WTC11 (cell line): ENCODE measurements at places on chromosomes 5 and 9. TPM values are rescaled to one million over a fixed set of nuclear protein-coding genes. Genes with fewer than 3 reads are reported as not detected.

GRCh38 chr9:11871852-11872251, 821.3 kb upstream of the TYRP1 start:
- no peak for DNase-seq

GRCh38 chr5:119445544-119445943, 6.8 kb upstream of the HSD17B4 start:
- DNase-seq: peak; percentile 44

- no peak for DNase-seq
Observed at GRCh38 chr9:135038826-135039225, 48.6 kb upstream of the OLFM1 start.

GRCh38 chr5:150645070-150645700, 4.7 kb downstream of the SYNPO start:
- DNase-seq: no peak

GRCh38 chr5:131198625-131199024, 27.9 kb downstream of the LYRM7 start:
- DNase-seq: no peak

DNA sequence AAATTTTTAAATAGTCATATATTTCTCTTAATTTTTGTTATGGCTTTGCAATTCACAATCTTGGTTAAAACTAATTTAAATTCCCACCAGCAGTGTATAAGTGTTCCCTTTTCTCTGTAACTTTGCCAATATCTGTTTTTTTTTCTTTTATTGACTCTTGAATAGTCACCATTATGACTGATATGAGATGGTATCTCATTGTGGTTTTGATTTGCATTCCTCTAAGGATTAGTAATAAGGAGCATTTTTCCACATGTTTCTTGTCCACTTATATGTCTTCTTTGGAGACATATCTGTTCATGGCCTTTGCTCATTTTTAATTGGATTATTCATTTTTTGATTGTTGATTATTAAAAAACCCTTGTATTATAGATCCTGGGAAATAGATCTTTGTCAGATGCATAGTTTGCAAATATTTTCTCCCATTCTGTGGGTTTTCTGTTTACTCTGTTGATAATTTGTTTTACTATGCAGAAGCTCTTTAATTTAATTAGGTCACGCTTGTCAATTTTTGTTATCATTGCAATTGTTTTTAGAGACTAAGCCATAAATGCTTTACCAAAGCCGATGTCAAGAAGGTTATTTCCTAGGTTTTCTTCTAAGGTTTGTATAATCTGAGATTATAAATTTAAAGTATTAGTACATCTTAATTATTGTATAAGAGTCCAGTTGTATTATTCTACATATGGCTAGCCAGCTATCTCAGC, 610.9 kb downstream of the CHSY3 start:
- no peak for DNase-seq

- DNase-seq: no peak
Observed at GRCh38 chr5:980001-980588, 28.5 kb upstream of the NKD2 start.

DNA sequence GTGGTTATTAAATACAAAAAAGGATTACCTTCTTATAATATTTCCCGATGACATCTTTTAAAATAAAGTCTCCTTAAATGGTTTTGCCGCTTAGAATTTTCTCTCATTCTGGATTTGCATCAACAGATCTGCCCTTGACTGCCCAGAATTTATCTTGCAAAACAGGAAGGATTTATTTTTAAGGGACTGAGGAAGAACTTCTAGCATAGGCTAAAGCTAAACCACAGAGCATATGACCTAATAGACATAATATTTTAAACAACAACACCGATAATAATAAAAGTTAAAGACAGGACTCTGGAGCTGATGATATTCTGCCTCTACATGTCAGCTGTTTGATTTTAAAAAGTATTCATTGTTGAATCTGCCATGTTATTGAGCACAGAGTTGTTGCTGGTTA, 145.3 kb upstream of the ADCY2 start:
- no peak for DNase-seq

- DNase-seq: no peak
Observed at GRCh38 chr5:74957029-74957784, 91.0 kb upstream of the FAM169A start.

- DNase-seq: peak; percentile 23
Observed at GRCh38 chr9:14907360-14907685, 2.9 kb downstream of the FREM1 start.

- no peak for DNase-seq
Observed at GRCh38 chr9:109769250-109769649, 10.7 kb upstream of the PALM2AKAP2 start.

DNA sequence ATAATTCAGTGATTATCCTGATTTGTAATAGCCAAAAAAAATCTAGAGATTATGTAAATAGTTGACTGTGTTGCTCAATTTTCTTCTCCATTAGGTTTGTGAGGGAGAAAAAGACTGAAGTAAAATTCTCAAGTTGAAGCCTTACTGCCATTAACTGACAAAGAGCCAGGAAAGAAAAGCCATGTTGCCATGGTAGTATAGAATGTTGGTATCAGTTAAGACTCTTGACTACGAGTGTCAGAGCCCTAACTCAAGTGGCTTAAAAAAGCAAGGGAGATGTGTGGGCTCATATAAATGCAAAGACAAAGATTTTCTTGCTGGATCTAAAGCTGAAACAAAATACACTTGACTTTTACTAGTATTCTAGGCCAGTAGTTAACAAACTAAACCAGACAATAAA, 571.7 kb downstream of the KCTD16 start:
- DNase-seq: no peak

- peak; percentile 23 for DNase-seq
Observed at GRCh38 chr5:167802755-167803431, 488.6 kb upstream of the WWC1 start.

- DNase-seq: no peak
Observed at GRCh38 chr9:136882109-136882946, 4.0 kb upstream of the TRAF2 start.

DNA sequence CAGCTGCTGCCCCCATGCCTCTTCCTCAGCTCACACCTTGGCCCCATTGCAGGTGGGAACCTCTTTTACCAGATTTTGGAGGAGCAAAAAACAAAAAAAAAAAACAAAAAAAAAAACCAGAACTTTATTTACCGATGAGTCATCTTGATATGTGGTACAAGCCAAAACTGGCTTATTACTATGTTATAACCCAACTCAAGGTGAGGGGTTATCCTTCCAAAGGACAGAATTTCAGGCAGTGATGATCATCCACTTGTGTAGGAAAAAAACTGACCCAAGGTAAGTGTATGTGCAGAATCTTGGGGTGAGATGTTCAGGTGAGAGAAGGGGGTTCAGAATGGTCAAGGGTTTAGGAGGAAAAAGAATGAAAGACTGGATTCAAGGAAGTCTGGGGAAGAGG, 142.6 kb upstream of the FST start:
- DNase-seq: no peak

- DNase-seq: no peak
Observed at GRCh38 chr5:68240202-68240601, 24.6 kb downstream of the PIK3R1 start.

GRCh38 chr9:33139421-33140228, 27.5 kb downstream of the B4GALT1 start:
- DNase-seq: no peak

- DNase-seq: no peak
Observed at GRCh38 chr9:138121438-138122050, 244.0 kb downstream of the CACNA1B start.

DNA sequence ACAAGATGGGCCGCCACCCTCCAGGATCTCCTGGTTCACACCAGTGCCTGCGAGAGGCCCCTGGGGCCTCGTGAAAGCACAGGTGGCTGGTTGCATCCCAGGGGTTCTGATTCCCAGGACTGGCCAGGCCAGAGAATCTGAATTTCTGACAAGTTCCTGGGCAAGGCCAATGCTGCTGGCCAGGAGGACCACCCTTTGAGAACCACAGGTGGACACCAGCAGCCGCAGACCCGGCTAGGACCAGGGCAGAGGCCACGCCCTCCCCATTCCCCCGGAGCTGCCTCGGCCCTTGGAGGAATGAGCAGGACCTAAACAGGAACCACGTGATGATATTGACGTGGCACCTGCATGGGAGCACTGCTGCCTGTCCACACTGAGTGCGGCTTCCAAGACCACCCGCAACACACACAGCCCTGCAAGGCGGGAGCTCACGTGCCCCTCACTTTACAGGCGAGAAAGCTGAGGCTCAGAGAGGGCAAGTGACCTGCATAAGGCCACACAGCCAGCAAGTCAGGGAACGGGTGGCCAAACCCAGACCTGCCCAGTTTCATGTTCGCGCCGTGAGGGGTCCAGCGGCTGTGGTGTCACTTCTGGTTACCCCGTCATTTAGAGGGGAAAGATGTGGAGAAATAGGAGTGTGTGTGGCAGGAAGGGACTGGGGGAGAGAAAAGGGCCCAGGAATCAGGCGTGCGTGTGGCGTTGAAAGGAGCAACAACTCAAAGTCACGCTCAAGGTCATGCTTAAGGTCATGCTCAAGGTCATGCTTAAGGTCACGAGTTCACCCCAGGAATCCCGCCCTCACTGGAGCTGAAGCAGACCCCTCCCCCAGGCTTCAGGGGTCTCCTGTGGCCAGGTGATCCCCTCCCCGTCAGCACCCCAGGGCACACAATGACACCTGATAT, 105.9 kb upstream of the IER5L start:
- DNase-seq: no peak

DNA sequence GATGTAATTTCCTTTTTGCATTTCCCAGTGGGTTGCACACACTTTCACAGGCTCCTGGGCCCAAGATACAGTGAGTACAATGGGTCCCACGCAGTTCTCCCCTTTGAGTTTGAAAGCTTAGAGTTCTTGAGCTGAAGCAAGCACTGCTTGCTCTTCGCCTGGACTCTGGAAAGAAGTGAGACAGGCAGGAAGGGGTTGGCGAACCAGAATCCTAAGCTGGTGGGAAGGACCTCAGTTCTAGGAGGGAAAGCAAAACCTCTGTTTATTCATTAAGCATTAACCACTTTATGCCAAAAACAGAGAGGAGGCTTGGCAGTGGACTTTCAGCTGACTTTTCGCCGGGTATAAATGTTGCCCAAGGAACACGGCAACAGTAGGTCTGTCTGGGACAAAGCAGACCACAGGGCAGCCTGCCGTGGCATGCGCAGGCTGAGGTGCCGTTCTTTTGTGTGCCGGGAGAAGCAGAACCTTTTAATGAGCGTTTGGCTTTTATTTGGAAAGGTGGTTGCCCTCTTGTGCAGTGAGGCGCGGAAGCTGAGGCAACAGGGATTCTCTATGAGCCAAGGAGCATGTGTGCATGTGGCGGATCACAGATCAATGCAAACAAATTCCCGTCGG, 239.9 kb upstream of the PANK3 start:
- no peak for DNase-seq

DNA sequence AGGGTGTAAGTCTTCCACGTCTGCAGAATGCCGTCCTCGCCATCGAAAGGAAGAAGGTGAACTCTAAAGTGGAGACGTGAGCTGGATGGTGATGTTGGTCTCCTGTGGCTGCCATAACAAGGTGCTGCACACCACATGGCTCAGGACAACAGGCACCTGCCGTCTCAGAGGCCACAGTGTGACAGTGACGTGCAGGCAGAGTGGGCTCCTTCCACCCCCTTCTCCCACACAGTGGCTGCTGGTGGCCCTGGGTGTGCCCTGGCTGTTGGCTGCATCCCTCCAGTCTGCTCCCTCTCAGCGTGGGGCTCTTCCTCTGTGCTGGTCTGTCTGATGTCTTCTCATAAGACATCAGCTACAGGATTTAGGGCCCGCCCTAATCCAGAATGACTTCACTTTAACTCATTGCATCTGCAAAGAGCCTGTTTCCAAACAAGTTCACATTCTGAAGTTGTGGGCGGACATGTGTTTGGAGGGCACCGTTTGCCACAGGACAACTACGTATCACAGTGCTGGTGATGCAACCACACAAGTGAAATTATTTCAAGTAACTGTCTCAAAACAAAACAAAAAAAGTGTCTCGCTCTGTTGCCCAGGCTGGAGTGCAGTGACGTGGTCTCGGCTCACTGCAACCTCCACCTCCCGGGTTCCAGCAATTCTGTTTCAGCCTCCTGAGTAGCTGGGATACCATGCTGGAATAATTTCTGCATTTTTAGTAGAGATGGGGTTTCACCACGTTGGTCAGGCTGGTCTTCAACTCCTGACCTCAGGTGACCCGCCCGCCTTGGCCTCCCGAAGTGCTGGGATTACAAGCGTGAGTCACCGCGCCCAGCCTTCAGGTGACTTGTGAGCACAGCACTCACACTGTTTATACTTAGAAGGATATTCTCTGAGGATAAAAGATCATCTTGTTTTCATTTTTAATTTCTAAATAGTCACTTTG, 31.2 kb upstream of the CLPTM1L start:
- no peak for DNase-seq

LMX1B gene
- total RNA-seq: 4.6 to 12.4 TPM (median 5.1 TPM) in 3 replicates

NACC2 gene
- 14.1 to 17.1 TPM (median 14.5 TPM) in 3 replicates for total RNA-seq

HK3 gene
- total RNA-seq: 0.17 to 0.18 TPM in 2 of 3 replicates, not detected in the other

SPINK13 gene
- total RNA-seq: 0.17 TPM in 1 of 3 replicates, not detected in the others
